Hippocampal formation (tissue), 2 donors: ENCODE measurements at places on chromosomes 5 and 9.

DNA sequence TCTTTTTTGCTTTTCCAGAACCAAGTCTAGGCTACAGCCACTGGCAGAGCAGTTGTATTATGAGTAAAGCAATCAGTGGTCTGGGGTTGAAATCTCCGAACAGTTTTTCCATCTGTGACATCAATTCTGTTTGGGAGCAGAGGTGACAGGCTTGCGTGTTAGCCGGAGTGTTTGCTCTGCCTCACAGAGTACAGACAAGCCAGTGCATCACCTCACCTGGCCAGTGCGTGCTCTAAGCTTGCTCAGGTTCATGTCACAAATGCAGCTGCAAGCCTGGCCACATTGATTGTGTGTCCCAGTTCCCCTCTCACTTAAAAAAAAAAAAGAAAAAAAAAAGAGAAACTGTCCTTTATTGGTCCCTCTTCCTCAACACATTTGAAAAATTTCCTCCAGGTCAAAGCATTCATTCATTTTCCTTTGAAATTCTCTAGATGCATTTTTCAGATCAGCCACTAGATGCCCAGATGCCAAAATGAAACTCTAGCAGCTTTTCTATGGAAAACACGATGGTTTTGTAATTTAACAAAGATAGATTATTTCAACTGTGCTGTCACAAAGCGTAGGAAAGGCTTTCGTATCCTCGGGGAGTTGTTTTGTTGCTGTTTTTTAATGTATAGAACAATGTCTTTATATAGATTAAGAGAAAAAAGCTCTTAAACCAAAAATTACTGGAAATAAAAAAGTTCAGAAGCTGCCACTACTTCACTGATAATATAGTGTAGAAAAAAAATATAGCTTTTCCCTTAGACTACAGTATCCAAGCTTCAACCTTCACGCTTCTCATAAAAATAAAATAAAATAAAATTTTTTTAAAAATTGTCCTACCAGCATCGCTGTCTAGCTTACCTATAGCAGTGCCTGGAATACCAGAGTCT, 585.5 kb downstream of the TLE1 start:
- DNase-seq: no peak

DNA sequence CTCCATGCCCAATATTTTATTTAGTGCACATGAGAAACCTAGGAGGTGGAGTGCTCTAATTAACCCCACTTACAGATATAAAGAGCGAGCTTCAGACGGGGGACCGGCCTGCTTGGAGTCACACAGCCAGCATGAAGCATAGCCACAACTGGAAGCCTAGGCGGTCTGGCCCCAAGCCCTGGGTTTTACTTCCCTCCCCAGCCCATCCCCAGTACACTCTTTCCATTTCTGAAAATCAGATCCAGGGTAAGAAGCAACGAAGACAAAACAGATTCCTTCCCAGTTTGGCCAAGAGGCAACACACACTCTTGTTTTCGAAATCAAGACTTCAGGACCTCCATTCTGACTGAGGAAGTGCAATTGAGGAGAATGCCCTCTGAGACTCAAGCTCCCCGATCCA, 27.1 kb downstream of the KCNMB1 start:
- no peak for DNase-seq

DNA sequence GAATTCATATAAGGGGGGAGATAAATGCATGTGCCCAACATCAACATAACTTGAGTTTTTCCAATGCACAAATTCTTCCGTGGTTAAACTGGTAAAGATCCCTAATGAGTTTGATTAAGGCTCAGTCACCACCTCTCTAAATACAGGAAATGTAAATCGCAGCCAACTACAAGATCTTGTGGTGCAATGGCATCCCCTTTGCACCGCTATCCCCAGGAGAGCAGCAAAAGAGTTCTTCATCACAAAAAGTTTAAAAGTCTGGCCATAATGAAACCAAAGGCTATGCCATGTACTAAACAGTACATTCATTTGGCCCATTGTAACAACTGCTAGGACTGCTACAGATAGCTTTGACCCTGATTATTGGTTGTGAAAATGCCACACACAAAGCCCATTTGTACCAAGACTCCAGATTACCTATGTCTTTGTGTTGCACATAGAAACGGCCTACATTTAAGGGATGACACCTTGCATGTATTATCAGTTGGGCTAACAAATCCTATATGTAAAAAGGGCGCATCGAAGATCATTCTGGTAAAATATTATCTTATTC, 44.5 kb downstream of the ZNF608 start:
- no peak for DNase-seq

DNA sequence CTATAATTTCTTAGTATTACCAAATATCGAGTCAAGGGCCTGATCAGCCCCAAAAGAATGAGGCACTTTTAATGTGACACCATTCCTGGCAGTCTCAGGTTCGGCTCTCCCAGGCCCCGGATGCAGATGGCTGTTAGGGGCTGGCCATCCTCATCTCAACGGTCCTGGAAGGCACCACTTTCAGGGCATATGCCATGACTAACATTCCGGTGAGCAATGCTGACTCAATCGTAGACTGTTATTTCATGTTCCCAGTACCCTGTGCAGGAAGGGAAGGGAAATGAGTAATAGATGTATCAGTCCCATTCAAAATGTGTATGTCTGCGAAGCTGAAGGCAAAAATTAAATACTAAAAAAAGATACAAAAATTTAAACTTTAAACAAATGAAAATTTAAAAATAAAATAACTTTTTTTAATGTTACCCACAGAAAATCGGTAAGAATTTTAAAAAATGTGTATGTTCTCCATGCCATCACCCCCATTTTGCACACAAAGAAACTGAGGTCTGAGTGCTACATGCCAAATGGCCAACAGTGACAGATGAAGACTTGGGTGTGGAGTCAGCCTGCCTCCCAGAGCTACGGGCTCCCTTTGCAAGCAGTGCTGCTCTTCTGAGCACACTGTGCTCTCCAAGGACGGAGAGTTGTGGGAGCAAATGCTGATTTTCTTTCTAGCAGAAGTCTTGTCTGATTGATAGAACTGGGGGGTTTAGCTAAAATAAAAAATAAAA, 79.0 kb downstream of the GLDC start:
- no peak for DNase-seq

DNA sequence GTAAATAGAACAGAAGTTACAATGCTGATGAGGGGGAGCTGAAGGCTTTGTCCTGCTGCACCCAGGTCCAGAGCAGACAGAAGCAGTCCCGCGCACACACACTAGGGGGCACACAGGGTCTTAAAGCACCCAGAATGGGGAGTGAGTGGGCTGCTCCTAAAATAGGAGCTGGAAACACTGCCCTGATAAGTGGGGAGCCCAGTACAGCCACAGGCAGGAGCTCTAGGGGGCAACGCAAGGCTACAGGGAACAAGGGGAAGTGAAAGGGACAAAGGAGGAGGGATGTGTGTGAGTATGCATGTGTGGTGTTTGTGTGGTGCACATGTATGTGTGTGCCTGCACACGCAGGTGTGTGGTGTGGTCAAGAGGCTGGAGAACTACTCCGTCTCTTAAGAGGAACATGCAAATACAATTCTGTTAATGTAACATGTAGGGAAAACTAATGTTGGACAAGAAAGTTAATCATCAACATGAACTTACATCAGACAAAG, 191.5 kb downstream of the ROR2 start:
- DNase-seq: no peak

- DNase-seq: no peak
Observed at GRCh38 chr9:134294153-134295071, 31.8 kb upstream of the RXRA start.

- no peak for DNase-seq
Observed at GRCh38 chr5:172722327-172722815, 48.6 kb downstream of the DUSP1 start.

DNA sequence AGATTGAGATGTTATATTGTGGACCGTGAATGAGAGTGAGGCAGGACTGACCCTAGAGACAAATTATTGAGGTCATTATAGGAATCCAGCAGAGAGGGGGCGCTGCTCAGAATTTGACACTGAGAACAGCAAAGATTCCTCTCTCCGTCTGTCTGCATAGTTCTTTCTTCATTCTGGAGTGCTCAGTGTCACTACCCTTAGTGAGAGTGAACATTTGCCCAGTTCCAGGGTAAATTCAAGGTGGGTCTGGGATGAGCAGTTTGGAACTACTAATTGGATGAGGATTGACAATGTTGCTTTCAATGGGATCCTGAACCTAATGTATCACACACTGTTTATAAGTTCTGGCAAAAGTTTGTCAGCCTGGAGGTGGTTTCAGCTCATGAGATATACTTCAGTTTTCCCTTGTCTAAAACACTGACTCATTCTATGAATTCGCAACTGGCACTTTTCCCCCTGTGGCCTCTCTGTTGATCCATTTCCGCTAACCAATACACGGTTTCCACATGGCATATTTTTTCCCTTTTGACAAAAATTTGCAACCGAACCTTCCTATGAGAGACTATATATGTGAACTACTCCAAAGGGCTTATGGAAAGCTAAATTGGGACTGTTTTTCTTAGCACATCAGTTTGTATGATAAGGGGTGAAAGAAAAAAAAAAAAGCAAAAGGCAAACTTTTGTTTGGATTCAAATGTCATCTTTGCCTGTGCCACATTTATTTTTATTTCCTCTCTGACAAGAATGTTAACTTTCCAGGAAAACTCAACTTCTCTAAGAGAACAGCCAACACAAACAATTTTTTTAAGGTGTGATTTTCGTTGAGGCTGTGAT, 1240.7 kb upstream of the WWC1 start:
- no peak for DNase-seq

- DNase-seq: no peak
Observed at GRCh38 chr5:10675177-10675700, 85.8 kb downstream of the DAP start.

- peak; percentile 60 for DNase-seq
Observed at GRCh38 chr5:81081461-81081835, 121.3 kb downstream of the RASGRF2 start.

- no peak for DNase-seq
Observed at GRCh38 chr5:179375236-179375685, 30.0 kb upstream of the ADAMTS2 start.

GRCh38 chr9:113390192-113390960, 10.7 kb downstream of the ALAD start:
- no peak for DNase-seq

- DNase-seq: no peak
Observed at GRCh38 chr5:116696366-116696765, 121.7 kb upstream of the SEMA6A start.

DNA sequence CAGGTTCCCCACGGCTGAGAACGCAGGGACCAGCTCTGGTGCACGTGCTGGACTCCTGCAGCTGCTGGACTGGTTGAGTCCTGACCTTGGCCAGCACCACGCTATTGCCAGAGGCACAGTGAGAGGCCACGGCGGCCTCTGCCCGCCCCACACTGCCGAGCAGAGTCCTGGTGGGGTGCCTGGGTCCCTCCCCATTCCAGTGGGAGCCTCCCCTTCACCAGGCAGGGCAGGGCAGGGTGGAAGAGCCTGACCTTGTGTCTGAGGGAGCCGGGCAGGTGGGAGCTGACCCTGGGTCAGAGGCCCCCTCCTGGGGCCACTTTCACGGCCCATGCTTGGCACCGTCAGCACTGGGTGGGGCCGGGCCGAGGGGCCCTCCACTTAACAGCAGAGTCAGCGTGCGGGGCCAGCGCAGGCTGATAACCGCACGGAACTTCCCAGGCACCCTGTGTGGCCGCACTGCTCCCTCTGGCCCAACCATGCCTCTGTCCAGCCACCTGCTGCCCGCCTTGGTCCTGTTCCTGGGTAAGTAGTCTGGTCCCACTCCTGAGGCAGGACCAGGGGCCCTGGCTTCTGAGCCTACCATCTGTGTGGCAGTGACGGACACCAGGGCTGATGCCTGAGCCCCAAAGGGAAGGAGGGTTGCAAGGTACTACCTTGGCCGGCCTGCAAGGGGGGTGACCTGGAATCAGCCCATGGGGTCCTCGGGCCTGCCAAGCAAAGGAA, at the start of gene MAMDC4:
Gene MAMDC4, plus strand, starts transcription at position 406 of the 723 bp plus-strand sequence. Its CDS starts 71 bp downstream, at position 477.
- DNase-seq: no peak

GRCh38 chr9:35294066-35294465, 132.3 kb downstream of the UNC13B start:
- DNase-seq: no peak

DNA sequence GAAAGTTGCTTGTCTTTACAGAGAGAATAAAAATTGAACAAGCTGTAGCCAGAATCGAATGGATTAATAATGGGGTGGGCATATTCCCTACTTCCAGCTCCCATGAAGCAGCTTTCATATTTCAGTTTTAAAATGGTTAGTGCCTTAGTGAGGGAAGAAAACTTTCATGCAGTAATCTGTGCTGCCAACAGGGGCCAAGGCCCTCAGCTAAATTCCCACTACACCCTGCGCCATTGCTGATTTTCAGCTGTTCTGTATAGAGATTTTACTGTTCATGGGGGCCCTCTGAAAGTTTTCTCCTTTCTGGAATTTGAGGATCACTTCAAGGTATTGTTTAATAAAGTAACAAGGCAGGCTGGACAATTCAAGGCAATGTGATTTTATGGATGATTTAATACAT, 58.2 kb downstream of the CAST start:
- DNase-seq: no peak
